Stimulated activated CD4-positive, alpha-beta T cell treated with anti-CD3 and anti-CD28 coated beads, Interleukin-15, amount 100 ng/mL, for 24 hours (primary cell): ENCODE measurements at places on chromosomes 1 and 21.
A peak's percentile ranks its signal among the peaks of the same experiment; 100 is the strongest.

- DNase-seq, result peak; percentile 48
Measured at GRCh38 chr1:160046494-160047110, 14.8 kb upstream of the PIGM start.

- DNase-seq, result no peak
Measured at GRCh38 chr1:156075775-156076204, 6.5 kb downstream of the MEX3A start.

- peak; percentile 58 for DNase-seq
Measured at GRCh38 chr1:111334169-111334568, 43.5 kb downstream of the CHIA start.

- no peak for DNase-seq
Measured at GRCh38 chr21:36858320-36858957, 108.0 kb downstream of the HLCS start.

DNA sequence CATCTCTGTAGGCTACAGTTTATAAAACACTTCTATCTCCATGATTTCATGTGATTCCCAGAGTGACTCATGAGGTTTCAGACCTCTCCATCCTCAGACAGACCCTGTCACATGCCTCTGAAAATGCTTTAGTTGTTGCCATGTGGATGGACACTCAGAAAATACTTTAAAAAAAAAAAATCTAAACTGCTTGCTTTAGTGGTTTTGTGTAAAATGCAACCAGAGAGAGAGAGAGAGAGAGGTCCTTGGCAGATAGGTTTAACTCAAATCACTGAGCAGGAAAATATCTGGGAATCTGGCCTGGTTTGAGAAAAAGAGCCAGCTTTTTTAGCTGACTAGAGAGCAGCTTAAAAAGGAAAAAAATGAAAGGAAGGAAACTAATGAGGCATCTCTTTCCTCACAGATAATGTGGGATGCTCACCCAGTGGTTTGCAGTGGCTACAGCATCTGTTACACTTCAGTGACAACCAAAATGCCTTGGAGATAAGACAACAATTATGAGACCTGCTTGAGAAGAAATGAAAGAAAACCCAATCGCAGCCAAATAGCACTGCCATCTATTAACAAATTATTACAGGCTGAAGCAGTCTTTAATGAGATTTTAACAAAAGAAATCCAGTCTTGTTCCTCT lies 54.6 kb upstream of the SYT14 start:
- no peak for DNase-seq

DNA sequence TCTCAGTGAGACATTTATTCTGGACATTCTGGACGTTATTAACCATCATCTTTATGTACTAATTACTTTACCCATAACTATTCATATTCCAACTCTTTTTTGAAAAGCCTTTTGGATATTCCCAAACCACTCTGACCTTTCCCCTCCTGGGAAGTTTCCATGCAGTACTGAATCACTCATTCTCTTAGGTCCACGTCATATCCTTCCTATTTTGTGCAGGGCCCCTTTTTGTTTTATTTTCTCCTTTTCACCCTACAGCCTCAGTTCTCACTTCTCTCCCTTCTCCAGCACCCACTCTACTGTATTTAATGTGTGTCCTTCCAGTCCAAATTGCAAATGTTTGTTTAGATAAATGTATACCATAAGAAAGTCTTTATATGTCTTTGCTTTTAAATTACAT lies 16.4 kb upstream of the ATP1A1 start:
- DNase-seq, result no peak
